ENCODE measurements at places on chromosomes 2 and 18.

- no peak for DNase-seq
Observed at GRCh38 chr2:208192611-208193236, 2.9 kb upstream of the C2orf80 start.

DNA sequence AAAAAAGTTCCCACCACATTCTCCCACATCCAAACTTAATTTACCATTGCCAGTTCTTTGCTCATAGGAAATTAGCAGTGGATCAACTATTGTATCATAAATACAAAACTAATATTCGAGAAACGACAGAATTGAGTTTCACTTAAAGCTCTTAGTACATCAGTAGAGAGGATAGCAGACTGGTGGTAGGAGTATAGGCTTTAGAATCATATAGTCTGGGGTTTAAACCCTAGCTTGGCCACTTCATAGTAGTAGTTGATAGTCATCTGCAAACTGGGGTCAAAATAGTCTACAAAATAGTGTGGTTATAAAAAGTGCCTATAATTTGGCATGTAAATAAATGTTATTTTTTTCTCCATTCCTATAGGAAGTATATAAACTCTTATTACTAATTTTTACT is 30.9 kb downstream of the PIK3C3 start:
- no peak for DNase-seq

DNA sequence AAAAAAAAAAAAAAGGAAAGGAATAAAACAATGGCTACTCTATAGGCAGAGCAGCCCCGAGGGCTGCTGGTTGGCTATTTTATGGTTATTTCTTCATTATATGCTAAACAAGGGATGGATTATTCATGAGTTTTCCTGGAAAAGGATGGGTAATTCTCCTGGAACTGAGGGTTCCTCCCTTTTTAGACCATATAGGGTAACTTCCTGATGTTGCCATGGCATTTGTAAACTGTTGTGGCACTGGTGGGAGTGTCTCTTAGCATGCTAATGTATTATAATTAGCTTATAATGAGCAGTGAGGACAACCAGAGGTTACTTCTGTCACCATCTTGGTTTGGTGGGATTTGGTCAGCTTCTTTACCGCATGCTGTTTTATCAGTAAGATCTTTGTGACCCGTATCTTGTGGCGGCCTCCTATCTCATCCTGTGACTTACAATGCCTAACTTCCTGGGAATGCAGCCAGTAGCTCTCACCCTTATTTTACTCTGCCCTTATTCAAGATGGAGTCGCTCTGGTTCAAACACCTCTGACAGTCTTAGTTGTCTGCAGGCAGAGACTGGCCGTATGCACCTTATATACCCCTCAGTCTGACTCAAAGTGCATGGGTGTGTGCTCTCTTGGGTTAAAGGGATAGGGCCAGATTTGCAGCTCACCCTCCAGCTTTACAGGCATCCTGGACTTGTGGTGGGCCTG is 57.7 kb downstream of the HAUS1 start:
- DNase-seq: no peak

DNA sequence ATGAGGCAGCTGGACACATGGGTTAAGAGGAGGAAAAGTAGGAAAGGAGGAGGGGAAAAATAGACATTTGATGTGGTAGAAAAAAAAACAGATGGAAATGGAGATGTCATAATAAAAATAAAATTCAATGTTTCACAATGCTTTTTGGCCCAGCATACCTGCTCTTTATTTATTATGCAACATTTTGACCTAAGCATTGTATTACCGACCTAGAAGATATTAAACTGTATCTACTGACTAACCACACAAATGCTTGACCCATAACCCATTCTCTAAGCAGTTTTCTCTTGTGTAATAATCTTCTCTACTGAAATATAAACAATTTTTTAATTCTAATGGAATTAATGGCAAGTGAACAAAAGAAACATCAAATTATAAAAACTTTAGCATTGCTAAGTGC is 362.3 kb downstream of the FBXO15 start:
- no peak for DNase-seq

DNA sequence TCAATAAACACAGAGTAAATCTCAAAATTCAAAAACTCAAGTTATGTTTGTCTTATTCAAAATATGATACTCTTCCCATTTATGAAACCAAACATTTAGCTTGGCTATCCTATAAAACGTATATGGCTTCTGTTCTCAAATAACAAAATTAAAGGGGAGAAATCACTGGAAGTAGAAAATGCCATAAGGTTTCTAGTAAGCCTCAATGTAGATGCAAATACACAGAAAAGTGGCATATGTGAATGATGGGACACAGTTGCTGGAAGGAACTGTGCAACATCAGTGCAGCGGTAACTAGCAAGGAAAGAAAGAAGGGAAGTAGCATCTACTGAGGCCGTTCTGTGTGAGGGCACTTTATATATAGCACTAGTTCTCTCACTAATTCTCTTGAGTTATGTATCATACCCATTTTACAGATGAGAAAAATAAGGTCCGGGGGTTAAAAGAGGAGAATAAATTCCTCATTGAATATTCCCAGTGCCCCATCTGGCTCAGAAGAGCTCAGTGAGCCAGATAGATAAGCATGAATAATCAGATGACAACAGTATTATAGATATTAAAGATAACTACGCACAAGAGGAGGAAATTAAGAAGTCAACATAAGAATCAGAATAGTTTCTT is 27.2 kb downstream of the NBAS start:
- DNase-seq: no peak

DNA sequence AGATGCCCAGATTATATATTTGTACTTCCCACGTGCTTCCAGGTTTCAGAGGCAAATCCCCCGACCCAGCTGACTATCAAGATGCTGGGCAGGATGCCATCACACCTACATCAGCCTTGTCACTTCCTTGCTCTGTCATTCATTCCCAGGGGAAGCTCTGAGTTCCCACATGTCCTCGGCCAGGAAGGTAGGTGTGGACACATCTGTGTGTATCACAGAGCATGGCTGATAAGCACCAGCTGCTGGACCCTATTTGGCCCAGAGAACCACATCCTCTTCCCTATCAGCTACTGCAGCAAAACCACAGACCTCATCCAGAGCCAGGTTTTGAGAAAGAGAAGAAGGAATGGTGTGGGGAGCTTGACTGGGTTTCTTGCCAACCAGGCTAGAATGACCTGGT is 31.9 kb upstream of the ITGA6 start:
- no peak for DNase-seq

- no peak for DNase-seq
Observed at GRCh38 chr2:241932899-241933178, 63.3 kb downstream of the RTP5 start.

GRCh38 chr2:213219816-213220215 is 64.4 kb upstream of the SPAG16 start:
- DNase-seq: no peak

GRCh38 chr2:27583390-27583915 is 611 bp downstream of the ZNF512 start:
- no peak for DNase-seq

DNA sequence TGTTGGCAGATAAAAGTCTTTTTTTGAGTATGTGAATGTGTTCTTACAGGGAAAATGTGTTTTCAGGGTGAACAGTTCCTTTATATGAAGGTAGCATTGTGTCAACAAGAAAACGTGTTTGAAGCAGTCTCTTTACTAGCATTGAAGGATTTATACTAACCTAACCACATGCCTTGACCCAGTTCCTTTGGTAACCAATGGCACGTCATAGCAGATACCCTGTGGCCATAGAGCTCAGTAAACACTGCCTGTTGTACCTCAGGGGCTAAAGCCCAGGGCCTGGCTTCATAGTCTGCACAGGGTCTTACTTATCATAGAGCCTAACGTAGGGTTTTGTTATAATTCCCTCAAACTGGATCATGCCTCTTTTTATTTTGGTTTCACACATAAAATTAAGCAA is 32.1 kb upstream of the NFU1 start:
- no peak for DNase-seq

DNA sequence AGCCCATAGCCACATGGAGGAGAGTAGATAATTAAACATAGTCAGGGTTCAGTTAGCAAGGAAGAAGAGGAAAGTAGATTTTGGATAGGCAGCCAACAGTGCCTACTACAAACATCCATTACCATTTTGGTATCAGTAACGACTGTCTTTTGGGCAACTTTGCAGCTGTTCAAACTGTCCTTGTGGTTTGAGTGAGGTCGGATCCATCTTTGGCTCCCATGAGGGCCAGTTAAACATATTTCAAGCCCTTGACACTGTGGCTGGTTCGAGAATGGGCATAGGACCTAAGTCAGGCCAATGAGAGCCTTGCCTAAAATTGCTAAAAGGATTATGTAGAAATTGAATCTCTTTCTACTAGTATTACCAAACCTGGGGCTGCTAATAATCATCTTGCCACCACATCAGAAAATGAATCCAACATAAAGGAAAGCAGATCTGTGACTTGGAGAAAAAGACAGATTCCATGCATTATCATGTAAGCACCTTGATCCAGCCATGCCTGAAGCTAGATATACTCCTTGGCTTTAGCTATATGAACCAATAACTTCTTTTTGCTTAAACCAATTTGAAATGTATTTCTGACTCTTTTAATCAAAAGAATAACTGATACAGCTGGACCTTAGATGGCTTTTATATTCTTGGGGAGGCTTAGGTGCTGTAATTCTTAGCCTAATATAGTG is 75.0 kb upstream of the STAM2 start:
- DNase-seq: no peak

GRCh38 chr2:3483986-3484960 is 35.1 kb downstream of the ADI1 start:
- no peak for DNase-seq

- peak; percentile 28 for DNase-seq
Observed at GRCh38 chr2:230068016-230068650, 591 bp downstream of the SLC16A14 start.

GRCh38 chr2:123688231-123688940 is 336.7 kb upstream of the CNTNAP5 start:
- DNase-seq: no peak

DNA sequence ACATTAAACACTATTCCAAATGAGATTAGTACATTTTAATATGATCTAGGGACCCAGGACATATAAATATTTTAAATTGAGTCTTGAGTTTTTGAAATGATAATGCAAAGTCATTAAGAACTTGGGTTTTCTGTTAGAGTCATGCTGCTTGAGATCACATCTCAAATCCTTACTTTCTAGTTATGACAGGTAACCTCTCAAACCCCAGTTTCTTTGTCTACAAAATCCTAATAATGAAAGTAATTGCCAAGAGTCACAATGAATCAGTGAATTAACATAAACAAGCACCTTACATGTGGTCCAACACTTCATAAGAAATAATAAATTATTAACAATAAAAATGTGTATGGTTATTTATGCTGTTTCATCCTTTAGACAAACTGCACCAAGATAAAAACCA is 607.6 kb downstream of the LRP1B start:
- no peak for DNase-seq

GRCh38 chr2:96698221-96698861 is 41.5 kb downstream of the LMAN2L start:
- no peak for DNase-seq

DNA sequence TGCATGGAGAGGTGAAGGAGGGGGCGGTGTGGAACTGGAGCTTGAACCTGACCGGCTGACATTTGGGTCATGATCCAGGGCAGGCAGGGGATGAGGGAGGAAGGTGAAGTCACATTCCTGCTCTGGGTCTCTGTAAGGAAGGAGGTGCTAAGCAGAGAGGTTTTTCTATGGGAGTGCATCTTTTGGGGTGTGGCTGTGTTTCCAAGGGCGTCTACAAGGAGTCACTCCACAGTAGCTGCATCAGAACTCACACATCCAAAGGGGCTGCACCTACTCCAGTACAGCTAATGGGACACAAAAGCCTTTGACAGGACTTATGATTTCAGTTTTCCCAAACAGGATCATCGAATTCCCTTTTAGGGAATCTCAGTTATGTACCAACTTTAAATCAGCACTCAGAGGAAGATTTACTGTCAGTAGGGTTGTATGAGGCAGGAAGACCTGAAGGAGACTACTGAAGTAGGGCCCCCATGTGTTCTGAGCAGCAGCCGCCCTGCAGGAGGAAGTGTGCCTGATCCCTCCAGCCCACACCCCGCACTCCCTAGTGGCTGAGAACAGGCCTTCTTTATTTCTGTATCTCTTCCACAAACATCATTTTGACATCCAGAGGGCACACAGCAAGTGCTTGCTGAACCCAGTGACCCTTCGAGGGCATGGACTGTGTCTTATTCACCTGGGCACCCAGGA is 137.2 kb downstream of the CELF4 start:
- DNase-seq: no peak

DNA sequence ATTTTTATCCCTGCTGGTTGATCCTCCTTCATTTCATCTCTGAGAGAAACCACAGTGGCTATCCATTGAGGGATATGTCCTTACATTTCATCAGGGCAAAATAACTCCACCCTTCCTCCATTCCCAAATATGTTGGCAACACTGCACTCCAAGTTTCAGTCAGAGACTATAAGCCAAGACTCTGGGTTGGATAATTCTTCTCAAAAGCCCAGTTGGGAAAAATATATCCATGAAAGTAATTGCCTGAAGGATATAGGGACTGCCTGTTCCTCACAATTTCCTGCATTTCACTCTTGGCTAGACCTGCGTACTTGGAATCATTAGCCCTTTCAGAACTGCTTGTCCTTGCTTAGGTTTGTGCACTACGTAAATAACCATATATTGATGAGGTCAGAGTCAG is 27.9 kb upstream of the EPB41L3 start:
- no peak for DNase-seq

GRCh38 chr2:25160376-25160775 is 8.0 kb downstream of the POMC start:
- no peak for DNase-seq

DNA sequence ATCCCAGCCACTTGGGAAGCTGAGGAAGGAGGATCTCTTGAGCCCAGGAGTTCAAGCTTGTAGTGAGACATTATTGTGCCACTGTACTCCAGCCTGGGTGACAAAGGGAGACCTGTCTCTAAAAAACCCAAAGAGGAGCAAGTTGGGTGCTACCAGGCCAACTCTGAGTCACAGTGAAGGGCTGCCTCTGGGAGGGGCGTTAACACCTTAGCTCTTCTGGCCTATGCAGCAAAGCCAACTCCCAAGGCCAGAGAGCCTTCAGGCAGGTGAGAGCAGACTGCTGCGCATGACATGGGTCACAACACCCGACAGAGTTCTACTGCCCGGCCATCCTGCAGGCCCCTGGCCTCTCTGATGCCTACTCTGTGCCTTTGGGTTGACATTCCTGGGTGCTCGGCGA is 32.6 kb upstream of the ATG16L1 start:
- no peak for DNase-seq

DNA sequence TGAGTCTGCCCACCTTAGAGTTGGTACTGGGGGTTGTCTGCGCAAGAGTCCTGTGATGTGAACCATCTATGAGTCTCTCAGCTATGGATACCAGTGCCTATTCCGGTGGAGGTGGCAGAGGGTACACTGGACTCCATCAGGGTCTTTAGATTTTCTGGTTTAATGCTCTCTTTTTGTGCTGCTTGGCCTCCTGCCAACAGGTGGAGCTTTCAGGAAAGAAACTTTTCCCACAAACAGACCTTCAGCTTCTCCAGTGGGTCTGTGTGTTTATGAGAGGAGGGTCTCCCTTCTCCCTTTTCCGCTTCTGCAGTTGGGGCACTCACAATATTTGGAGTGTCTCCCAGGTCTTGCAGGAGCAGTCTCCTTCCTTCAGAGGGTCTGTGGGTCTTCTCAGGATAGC is 1721.9 kb upstream of the SLC39A10 start:
- no peak for DNase-seq

All from fibroblast of skin of right quadriceps (primary cell).